Common myeloid progenitor, CD34-positive (primary cell): ENCODE measurements at places on chromosomes 7 and 10.
A peak's percentile ranks its signal among the peaks of the same experiment; 100 is the strongest.

- DNase-seq: no peak
Observed at GRCh38 chr10:66747451-66747850, 178.4 kb upstream of the LRRTM3 start.

DNA sequence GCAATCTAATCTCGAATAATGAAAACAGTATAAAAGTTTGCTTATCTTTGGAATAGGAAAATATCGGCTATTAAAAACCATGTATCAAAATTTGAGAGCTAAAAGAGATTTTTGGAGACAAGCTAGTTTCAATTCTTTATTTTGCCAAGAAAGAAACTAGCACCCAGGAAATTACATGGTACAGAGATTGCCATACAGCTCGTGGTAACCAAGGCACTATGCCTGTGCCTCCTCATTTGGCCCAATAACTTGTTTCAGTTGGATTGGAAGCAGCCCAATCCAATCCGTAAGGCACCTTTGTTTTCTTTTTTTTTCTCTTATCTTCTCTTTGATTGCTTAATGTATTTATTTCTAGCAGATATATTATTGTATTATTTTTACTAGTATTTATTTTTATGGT is 55.0 kb downstream of the GNAI1 start:
- DNase-seq: no peak

GRCh38 chr7:91883676-91884362 is 3.3 kb upstream of the MTERF1 start:
- no peak for DNase-seq

DNA sequence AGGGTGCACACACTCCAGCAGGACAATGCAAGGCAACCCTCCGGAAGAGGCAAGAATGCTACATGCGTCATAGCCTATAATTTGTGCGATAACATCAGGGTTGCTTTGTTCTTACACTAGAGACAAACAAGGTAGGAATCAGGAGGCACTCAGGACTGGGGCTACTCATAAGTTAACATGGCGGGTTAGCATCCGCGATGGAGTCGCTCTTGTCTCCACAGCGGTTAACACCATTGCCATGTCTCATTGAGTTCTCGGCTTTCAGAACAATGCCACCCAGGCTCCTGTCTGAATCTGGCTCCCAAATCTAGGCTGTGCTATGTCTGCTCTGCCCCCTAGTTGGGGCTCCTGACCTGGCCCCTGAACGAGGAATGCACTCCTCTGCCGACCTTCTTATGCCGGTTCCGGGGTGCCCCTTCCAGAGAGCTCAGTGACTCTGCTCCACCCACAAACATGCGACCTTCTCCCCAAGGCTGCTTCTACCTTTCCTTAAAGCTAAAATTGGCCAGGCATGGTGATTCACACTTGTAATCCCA is 24.9 kb upstream of the SLF2 start:
- no peak for DNase-seq

GRCh38 chr10:93567277-93568104 is 1.0 kb downstream of the FFAR4 start:
- no peak for DNase-seq

- no peak for DNase-seq
Observed at GRCh38 chr10:119243967-119244366, 36.6 kb downstream of the GRK5 start.

GRCh38 chr7:3162289-3162688 is 118.6 kb upstream of the CARD11 start:
- DNase-seq: peak; percentile 49

DNA sequence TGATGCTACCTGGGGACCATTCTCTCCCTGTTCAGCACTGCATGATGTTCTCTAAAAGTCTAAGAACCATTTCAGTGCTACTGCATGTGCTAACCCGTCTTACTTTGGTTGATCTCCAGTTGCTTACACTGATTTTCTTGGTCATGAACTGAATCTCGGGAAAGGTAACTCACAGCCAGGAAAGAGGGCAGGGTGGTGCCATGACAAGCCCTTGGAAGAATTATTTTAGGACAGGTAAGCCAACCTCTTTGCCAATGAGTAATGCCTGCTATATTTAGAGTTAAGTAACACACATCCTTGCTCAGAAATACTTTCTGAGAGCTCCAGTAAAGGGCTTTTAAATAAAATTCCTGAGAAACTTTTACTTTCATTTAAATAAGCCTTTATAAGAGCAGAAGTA is 126.7 kb downstream of the ARL4A start:
- no peak for DNase-seq

- no peak for DNase-seq
Observed at GRCh38 chr7:141328290-141328689, 222.9 kb upstream of the AGK start.

- no peak for DNase-seq
Observed at GRCh38 chr7:139871820-139872219, 42.8 kb downstream of the TBXAS1 start.

- no peak for DNase-seq
Observed at GRCh38 chr10:64033711-64034110, 512.5 kb downstream of the REEP3 start.

DNA sequence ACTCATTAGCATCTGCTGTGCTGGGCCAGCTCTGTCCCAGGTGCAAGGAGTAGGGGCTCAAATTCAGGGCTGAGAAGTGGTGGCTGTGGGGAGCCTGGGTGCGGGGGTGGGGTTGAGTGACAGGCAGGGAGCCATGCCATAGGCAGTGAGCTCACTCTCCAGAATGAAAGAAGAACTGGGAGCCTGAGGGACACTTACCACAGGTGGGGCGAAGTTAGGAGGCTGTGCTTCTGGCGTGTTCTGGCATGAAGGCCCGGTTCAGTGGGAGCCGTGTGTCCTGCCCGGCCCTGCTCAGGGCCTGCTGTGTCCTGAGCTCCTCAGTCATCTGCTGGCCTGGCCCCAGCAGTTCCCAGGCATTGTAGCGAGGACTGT is 62.5 kb downstream of the MKI67 start:
- no peak for DNase-seq

DNA sequence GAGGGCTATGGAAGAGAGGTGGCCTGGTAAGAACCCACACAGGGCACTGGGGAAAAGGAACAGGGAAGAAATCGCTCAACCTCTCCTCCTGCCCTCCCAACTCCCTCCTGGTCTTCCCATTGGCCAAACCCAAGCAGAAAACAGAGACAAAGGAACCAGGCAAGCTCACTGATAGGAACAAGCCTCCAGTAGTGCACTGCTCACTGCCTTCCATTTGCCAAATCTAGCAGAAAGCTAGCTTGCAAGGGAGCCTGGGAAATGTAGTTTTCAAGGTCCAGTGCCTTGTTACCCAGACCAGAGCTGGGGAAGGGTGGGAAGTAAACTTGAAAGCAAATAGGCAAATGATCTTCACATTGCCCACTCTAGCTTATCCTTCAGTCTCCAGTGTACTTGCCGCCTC is 556.1 kb upstream of the AUTS2 start:
- DNase-seq: no peak

DNA sequence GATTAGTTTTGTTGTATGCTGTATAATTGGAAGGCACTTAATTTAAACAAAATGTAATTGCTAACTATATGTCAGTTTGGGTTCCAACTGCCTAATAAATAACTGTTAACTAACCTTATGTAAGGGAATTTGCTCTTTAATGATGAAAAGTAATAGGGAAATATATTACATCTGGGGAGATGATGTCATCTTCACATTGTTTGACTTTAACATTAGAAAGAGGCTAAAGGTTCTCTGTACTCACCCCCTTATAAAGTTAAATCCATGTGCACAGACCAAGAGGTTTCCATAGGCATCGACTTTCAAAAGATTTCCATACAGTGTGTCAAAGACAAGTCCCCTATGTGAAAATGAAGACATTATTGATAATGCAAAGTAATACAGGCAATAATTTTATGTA is 87.6 kb downstream of the NT5C2 start:
- no peak for DNase-seq

DNA sequence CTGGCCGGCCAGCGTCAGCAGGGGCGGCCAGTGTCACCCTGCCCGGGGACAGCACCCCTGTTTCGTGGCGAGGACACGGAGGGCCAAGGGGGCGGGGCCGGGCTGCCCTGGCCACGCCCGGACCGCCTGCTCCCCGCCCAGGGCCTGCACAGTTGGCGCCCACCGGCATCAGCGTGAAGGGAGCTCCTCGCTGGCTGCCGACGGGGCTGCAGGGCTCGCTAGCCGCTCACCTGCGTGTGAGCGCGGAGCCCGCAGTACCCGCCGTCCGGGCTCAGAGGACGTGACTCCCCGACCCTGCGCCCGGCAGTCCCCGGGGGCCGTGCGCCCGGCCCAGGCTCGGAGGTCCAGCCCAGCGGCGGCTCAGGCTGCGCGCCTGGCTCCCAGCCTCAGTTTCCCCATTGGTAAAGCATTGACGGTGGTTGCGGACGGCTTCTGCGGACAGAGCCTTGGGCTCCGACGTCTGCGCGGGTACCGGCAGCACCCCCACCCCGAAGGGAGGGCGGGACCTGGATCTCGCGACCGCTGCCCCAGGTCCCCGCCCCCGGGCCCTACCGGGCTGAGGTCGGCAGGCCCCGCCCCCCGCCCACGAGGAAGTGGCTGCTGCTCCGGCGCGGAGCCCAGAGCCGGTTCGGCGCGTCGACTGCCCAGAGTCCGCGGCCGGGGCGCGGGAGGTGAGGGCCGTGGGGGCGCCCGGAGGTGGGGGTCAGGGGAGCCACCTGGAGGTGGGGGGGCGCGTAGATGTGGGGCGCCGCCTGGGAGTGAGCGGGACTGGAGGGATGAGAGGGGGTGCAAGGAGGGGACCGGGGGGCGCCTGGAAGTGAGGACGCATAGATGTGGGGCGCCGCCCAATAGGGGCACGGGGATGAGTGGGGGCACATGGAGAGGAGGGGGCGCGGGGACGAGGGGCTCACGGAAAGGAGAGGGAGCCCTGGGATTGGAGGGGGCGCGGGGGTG is at the start of gene ARPC1B:
Gene ARPC1B (plus strand): TSS at position 620 of the 954 bp plus-strand sequence. CDS start 10,985 bp downstream, outside the sequence.
- DNase-seq: peak; percentile 90

GRCh38 chr10:48605786-48606529 is 1.1 kb upstream of the ARHGAP22 start:
- no peak for DNase-seq

DNA sequence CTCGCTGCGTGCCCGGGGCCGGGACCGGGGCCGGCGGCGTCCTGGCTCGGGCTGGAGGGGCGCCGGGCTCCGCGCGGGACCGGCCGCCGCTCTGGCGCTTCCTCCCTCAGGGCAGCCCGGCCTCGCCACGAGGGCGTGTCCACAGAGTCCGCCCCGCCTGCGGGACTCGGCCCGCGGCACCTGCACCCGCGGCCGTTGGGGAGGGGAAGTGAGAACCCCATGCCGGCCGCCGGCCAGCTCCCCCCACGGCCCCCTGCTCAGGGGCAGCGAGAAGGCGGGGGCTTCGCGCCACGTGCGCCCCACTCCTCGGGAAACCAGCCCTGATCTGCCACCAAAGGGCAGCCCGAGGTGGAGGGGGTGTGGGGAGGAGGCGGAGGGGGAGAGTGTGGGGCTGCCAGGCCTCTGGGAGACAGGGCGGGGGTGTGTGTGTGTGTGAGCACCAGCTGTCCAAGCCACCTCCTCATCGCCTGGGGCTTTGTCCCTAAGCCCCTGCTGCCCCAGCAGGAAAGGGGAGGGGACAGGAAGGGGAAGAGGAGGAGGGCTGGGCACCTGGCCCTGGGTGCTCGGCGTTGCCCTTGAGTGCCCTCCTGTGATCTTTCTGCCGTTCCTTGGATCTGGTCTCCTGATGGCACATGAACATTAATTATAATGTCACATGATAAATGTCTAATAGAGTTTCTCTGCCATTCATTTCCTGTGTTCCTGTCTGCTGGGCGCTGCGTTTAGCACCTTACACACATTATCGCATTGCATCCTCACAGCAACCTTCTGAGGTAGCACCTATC is at the start of gene PIK3AP1:
Gene PIK3AP1 (minus strand): TSS at position 93 of the 785 bp plus-strand sequence. CDS start 120 bp downstream, outside the sequence.
- DNase-seq: peak; percentile 85

DNA sequence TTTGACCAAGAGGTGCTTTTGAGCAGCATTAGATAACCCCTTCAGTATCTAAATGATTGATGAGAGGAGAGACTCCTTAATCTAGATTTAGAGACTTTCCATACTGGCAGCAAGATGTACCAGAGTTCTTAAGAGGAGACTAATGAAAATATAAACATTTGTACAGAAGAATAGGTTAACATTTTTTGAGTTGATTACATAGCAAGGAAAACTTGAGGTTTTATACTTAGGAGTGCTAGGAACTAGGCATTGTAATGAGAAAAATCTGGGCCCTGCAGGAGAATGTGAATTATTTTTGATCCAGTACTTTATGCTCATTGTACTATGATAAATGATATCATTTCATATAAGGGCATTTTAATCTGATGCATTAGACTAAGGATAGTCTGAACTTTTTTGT is 261.7 kb downstream of the EXOC4 start:
- no peak for DNase-seq
